ENCODE measurements at places on chromosomes 12 and 14.

DNA sequence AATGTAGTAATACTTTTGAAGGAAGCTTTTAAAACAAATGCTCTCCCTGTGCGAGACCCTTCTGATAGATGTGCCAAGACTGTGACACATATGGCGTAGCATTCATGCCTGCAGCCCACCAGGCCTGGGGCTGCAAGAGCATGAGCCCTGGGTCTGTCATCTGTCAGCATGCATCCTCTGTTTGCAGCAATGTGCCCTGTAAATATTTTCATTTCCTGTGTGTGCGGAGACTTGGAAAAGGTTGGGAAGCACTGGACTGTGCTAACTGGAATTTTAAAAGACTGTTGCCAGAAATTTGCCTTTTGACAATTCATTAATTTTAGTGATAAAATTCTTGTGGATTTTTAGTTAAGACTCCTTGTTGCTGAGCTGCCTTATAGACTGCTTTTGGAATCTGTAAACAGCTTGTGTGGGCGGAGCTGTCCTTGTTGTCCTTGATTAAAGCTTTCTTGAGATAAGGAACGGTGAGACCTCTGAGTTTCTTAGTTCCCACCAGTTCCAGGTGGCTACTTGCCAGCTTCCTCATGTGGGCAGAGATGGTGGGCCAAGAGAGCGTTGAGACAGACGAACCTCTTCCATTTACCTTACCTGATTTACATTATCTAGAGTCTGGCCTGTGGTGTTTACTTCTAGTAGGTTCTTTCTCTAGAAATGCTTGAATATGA lies 23.4 kb downstream of the MARK3 start:
- DNase-seq: no peak

DNA sequence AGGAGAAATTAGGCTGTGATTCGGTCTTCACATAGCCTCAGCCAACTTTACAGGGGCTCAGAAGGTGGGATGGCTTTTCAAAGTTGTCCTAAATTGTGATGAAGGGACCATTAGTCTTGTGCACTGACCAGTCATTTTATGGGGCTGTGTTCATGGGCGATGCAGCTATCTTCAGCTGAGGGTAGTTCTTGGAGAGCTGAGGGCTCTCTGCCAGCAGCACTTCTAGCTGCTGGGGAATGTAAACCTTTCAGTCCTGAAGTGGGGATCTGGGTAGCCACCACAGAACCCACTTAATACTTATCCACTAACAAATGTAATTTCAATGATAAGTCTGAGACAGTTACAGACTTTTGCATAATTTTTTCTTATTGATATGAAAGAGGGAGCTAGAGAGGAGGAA lies 270.6 kb downstream of the AEBP2 start:
- DNase-seq: no peak

DNA sequence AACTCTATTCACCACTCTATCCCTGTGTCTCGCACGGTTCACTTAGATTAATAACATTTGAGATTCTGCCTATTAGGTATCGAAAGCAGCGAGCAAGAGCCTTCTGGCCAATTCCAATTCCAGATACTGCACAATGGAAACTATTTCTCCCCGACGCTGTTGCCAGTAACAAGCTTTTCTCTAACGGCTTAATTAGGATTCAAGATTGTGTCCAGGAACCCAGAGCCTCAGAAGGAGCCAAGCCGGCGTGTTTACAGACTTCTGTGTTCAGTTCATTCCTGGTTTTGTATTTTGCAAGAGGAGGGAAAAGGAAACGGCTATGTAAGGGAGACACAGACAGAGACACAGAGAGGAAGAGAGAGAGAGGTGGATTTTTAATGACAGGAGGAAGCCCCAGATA lies 185.6 kb downstream of the DICER1 start:
- no peak for DNase-seq

DNA sequence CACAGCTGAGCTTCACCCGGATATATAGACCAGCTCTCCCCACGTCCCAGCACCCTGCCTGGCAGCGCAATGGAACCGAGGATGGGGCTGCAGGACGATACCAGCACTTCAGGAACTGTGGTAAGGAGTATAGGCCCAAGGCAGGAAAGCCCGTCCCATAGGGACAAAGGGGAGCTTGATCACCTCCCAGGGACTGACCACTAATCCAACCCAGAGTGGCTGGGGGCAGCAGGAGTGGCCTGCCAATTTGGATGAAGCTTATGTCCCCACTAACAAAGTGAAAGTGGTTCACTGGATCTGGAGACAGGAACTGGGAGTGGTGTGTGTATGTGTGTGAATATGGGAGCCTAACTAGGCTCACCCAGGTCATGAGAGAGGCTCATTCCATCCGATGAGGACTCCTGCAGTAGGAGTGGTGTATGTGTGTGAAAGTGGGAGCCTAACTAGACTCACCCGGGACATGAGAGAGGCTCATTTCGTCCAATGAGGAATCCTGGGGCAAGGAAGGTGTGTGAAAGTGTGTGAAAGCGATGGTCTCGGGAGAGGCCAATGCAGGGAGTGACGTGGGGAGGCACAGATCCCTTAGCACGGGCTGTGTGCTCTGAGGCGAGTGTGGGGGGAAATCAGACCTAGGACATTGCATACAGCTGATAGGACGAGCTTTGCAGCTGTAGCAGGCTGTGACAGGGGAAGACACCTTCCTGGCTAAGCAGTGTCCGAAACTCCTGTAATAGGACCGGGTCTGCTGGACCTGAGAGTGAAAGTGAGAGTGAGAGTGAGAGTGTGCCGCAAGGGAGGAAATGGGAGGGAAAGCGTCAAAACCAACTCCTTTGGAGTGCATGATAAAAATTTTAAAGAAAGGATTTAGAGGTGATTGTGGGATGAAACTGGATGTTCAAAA lies 25.7 kb downstream of the KLRK1 start:
- DNase-seq: peak; percentile 43

GRCh38 chr12:93425736-93426411 lies 15.9 kb downstream of the UBE2N start:
- no peak for DNase-seq

DNA sequence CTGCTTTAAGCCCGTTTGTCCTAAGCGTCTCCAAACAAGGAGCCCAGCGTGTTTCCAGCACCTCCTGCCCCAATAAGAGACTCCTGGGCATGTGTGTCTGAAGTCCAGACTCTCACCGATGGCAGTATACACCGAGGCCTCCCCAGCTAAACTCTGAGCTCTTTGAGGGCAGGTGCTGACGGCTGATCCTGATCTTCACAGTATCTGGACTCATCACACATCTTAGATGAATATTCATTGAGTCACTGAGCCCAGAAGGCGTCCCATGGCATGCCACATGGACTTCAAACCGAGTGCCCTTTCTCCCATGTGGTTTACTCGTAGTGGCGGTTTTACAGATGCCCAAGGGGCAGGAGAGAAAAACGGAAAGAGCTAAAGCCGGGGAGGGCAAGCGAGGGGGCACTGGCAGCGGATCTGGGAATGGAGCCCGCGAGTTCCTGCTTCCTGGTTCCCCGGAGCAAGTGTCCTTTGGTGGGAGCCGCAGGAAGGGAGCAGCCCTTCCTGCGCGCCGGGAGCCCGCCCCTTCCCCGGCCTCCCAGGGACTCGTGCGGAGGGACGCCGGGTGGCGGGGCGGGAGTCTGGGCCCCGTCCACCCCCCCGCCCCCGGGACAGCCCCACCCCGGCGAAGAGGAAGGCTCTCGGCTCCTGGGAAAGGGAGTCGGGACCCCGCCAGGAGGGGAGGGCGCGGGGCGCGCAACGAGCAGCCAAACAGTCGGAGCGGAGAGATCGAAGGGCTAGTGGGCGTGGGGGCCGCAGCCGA lies 585 bp upstream of the TEAD4 start:
- no peak for DNase-seq

GRCh38 chr14:49036984-49037516 lies 549.1 kb downstream of the RPS29 start:
- DNase-seq: no peak

- no peak for DNase-seq
Measured at GRCh38 chr12:84706374-84706773, 206.2 kb downstream of the SLC6A15 start.

All from activated B cell treated with CpG ODN at 0.5 μM for 24 hours (primary cell).